ENCODE measurements at places on chromosomes 16 and 17.

GRCh38 chr16:7839568-7839967 is 506.9 kb downstream of the RBFOX1 start:
- no peak for DNase-seq

DNA sequence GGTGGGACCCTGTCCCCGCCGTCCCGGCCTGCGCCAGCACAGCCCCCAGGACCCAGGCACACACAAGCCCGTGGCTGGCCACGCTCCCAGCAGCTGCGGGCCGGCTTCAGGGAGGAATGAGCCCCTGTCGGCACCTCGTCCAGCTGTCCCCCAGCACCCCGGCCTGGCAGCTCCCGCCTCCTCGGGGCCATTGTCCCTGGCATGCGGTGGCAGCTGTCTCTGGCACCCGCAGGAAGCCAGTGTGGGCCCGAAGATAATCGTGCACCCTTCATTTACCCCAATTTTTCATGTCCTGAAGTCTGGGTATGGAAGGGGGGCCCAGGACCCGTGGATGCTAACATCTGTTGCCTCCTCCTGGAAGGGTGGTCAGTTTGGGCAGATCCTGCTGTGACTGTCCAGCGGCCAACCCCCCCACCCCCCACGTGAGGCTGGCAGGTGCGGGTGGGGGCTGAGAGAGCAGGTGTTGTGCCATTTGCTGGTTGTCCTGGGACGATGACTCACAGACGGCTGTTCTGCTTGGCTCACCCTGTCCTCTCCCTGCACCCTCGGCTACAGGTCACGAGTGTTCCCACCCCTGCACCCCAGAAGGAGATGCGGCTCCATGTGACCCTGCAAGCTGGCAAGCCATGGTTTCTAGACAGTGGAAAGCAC is 4.0 kb upstream of the LMF1 start:
- peak; percentile 55 for DNase-seq

- no peak for DNase-seq
These were observed 222.9 kb upstream of the ASIC2 start for GRCh38 chr17:33515974-33516373.

GRCh38 chr16:559411-560203 is 587 bp upstream of the PRR35 start:
- DNase-seq = no peak

DNA sequence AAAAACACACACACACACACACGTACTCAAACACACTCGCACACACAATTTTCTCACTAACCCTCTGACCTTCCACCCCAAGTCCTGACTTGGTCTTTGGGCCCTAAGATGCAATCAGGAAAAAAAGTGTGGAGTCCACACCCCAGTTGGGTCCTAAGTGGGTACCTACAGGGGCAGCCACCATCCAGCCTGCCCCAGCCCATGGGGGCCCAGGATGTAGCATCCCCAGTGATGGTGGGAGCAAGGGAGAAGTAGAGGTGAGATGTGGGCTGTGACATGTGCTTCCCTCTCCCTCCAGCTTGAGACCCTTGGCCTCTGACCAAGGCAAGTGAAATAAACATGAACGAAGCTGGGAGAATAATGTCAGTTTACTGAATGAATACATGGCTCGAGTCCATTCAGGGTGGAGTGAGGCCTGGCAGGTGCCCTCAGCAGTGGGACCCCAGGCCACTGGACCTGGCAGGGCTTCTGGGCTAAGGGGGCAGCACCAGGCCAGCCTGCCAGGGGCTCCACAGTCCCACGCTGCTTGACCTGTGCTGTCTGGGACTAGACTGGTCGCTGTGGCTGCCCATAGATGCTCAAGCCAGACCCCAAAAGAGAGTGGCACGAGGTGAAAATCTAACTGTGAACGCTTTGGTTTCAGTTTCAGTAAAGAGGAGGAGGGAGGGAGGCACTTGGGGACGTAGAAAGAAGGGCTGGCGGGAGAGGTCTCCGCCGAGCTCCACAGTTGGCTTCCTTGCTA is 73.7 kb downstream of the MRC2 start:
- no peak for DNase-seq

DNA sequence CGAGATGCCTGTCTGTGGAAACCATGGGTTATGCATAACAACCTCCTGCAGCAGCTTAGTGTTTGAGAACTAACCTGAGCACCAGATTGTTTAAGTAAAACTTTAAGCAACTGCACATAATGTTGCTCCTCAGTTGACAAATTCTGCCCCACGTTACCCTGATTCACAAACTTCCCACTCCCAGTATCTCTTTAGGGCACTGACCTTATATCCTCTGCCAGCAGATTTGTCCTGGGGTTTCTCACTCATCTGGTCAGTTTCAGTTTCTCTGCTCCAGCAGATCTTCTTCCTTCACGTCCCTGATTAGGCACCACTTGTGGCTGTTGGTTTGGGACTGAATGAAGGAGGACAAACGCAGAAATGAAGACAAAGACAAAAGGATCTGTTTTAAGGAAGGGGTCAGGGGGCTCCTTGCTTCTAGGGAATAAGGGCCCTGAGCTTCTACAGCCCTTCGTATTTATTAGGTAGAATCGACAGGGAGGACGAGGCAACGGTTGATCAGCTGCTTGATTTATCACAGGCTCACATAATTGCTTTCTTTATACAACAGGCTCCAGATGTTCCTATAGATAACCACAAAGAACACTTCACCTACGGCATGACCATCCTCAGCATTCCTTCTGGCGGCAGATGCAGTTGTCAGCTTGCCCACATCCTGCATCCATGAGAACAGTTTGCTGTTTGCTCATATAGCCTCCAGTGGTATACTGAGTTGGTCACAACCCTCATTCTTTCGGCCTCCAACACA is 13.5 kb upstream of the ZNF689 start:
- no peak for DNase-seq

DNA sequence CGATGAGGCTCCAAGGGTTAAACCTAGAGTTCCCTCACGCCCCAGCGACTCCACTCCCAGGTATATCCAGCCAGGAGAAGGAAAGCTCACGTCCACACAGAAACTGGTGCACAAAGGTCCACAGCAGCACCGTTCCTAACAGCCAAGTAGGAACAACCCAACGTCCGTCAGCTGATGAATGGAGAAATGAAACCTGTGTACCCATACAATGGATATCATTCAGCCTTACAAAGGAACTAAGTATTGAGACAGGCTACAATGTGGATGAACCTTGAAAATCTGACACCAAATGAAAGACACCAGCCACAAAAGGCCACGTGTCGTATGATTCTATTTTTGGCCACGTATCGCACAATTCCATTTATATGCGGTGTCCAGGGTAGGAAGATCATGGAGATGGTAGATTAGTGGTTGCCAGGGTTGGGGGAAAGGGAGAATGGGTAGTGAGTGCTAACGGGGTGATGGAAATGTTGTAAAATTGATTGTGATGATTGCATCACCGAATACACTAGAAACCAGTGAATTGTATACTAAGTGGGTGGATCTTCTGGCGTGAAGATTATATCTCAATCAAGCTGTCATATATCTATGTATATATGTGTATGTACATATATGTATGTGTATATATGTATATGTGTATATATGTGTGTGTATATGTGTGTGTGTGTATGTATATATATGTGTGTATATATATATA is 30.1 kb downstream of the NLRC3 start:
- DNase-seq = no peak
